ENCODE measurements at places on chromosomes 3 and 15.

DNA sequence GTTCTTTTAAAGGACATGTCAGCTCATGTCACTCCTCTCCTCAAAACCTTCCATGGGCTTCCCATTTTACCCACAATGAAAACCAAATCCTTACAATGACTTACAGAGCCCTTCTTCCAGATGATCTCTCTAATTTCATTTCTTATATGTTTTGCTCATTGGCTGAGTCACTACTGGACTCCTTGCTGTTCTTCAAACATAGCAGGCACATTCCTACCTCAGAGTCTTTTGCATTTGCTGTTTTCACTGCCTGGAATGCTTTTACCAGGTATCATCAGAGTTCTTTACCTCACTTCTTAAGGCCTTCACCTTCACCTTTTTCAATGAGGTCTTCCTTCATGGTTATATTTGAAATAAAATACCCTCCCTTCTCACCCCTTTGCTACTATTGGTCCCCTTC is 57.3 kb downstream of the NECTIN3 start:
- no peak for DNase-seq

GRCh38 chr15:75928680-75929608 is 25.3 kb downstream of the FBXO22 start:
- DNase-seq = peak; percentile 60

GRCh38 chr3:5058471-5058951 is 63.6 kb upstream of the ARL8B start:
- no peak for DNase-seq

DNA sequence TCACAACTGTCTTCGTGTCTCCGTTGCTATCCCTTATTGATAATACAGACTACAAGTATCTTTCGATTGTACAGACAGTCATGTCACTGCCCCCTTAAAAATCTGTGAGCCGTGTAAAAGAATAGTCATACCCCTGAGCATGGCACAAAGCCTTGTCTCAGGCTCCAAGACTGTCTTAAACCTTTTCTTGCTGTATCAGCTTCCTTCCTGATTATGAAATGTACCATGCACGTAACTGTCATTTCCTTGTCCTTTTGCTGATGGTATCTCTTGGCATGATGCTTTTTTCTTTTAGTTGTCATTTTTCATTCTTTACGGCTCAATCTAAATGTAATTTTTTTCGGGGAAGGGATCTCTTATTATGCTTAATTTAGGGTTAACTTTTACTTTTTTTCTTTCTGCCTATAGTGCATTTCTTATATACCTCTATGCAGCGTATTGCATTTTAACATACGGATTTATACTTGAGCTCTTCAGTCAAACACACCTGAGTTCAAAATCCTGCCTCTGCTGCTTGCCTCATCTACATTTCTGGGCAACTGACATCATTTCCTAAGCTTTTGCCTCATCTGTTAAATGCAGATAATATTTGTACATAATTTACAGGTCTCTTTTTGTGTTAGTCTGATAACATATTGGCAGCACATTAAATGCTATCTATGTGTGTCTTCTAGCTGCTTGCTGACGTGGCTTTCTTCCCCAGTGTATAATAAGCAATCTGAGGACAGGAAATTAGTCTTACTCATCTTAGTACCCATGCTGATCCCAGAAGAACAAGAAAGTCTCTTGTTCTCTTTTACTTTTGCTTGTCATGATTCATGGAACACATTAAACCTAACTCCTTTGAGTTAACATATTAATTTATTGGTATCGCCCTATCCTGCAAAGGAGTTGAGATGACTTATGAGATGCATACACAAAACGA is 57.3 kb downstream of the ROBO2 start:
- no peak for DNase-seq

DNA sequence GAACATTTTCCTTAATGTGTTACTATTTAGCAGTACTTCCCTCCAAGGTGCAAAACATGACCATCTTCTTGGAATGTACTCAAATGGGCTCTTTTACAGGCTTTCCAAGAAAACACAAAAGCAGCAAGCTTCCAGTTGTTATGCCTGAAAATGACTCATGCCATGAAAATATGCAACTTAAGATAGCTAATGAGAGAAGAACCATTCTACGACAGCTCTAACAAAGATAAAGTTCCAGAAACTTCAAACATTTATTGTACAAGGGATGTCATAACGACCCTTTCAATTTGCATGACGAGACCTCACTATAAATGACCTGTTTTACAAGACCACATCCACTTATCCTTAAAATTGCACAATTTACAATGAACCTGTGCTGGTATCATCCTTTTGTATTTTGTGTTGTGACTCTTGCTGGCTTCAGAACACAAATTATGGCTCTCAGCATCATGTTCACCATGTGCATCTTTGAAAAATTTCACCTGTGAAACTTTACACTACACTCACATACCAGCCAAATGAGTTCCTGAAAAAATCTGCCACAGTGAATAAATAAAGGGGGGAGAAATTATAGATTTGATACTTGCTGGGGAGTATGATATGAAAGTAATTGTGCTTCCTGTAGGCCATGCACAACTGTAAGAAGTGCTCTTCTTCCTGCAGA is 433.7 kb downstream of the MAGI1 start:
- no peak for DNase-seq

DNA sequence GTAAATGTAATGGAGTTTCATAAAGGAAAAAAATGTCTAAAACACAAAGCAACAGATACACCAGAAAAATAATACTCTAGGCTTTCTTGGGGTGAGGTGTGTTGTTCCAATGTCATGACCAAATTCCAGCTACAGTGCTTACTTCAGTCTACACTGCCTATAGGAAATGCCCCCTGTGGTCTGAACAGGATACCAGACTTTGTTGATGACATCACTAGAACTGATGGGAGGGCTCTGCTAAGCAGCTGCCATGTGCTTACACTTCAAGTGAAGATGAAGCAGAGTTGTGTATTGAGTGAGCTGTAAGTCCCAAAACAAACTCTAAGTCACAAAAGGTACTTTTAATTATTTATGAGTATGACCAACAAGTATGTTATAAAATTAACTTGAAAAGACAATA is 456.1 kb upstream of the IL12A start:
- DNase-seq = no peak

DNA sequence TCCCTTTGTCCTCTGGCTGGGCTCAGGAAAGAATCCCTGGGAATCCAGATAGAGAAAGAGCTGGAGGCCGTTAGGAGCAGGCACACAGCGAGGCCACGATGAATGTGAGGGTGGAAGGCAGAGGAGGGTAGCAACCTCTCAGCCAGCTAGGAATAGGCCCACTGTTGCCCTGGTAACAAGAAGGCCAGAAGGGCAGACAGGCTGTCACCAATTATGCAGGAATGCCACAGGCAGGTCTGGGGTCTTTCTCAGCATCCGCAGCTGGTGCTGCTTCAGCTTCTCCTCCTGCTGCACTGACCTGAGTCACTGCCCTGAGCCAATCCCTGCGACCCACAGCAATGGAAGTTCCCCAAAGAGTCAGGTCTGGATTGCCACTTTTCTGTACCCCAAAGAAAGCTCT is 62.8 kb upstream of the C3orf80 start:
- DNase-seq = peak; percentile 47

GRCh38 chr3:154849408-154849807 is 230.7 kb upstream of the MME start:
- no peak for DNase-seq

DNA sequence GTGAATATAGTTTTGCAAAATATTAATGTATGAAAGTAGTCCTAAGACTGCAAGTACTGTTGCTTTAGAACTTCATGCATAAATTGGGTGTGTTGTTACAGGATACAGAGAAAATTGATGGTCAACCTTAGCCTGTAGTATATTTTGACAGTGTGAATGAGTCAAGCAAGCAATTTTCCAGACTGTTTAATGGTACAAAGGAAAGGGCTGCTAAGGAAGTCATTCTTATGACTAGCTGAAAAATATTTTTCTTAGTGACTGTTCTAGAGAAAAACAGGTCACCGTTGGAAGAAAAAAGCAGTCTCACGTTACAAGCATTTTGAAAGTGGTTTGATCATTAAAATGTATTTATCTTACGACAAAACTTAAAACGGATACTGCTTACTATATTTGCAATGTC is 49.2 kb downstream of the MBNL1 start:
- no peak for DNase-seq

- DNase-seq = no peak
Measured at GRCh38 chr15:75031848-75032247, 8.5 kb downstream of the PPCDC start.

GRCh38 chr3:101932326-101933068 is 83.2 kb downstream of the NFKBIZ start:
- no peak for DNase-seq

DNA sequence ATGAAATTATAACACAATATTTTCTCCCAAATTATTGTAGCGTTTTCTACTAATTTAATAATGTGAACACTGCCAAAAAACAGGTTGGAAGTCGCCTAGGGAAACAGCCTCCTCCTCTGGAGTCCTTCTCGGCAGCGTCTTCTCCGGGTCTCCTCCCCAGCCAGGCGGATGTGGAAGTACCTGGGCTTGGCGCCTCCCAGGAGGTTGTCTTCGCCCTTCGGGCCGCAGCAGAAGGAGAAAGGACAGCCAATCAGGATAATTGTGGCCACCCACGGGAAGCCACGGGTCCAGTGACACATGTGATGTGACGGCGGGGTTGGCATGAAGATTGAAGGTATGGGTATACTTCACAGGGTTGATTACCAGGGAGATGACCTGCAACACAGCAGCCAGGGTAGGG is 491.2 kb downstream of the PYDC2 start:
- no peak for DNase-seq

- no peak for DNase-seq
Measured at GRCh38 chr3:6396631-6397030, 464.3 kb upstream of the GRM7 start.

GRCh38 chr3:10319804-10320203 is 1.1 kb downstream of the SEC13 start:
- DNase-seq = no peak

GRCh38 chr3:142963234-142963515 is 299 bp downstream of the PAQR9 start:
- DNase-seq = no peak

- DNase-seq = no peak
Measured at GRCh38 chr3:182508919-182509711, 284.2 kb upstream of the ATP11B start.

GRCh38 chr3:23253214-23253613 is 50.1 kb downstream of the UBE2E2 start:
- DNase-seq = no peak

DNA sequence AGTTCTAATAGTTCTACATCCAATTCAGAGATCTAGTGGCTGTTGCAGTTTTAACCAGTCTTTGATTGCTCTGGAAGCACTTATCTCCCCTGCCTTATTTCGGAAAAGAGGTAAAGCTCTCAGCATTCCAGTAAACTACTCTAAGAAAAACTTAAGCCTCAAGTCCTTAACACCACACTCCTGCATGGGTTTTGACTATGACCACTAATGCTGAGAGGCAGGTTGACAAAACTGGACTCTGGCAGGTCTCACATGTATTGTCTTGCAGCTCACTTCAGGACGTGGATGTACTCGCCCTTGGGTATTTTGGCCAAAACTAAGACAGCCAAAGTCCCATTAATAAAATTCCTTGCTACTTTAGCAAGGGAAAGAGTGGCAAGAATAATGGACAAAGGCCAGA is 405.9 kb upstream of the GRM7 start:
- DNase-seq = no peak

DNA sequence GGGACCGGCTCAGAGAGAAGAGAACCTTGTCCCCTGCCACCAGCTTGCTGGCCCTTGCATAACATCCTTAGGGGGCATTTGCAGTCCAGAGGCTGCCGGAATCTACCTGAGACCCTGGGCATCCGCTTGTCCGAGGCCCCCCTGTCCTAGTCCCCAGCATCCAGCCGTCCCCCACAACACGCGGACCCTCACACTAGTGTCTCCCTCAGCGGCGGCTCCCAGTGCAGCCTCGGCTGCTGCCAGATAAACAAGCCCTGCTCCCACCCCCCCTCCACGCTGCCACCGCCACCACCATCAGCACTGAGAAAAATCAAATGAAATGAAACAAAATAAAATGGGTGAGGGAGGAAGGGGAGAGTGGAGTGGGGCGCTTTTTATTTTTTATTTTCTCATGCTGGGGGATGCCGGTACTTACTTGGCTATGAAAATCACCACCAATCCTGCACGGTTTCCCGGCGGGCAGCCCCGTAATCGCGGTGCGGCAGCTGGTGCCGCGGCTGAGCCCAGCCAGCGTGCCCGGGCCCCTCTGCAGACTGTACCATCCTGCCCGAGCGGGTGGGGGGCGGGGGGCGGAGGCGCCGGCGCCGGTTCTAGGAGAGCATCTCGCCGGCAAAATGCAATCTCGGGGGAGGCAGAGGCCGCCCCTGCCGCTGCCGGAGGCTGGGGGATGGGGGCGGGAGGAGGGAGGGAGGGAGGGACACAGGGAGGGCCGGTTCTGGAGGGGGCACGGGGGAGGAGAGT is at the start of gene ATP2B2:
ATP2B2 (minus strand) TSS at position 537 of the 741 bp plus-strand sequence. CDS start 56,043 bp downstream, outside the sequence.
- no peak for DNase-seq

DNA sequence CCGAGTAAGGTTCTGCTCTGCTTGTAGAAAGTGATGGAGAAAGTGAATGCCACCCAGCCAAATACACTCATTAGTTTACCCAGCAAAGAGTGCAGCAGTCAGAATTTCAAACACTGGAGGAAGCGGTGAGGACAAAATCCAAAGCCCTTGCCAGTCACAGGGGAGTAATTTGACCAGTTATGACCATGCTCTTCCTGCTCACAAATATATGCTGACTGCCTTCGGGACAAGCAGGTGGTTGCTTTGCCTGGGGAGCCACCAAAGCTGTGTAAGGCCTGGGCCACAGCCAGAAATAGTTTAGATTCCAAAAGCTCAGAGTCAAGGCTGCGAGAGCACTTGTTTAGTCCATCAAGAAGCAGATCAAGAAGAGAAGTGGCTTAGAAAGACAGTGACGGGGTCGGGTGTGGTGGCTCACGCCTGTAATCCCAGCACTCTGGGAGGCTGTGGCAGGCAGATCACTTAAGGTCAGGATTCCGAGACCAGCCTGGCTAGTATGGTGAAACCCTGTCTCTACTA is 51.0 kb upstream of the ATP13A3 start:
- DNase-seq = no peak

- no peak for DNase-seq
Measured at GRCh38 chr15:31173790-31174450, 72.4 kb upstream of the TRPM1 start.
